ENCODE measurements at places on chromosomes 11 and 22.

- no peak for DNase-seq
These were observed 35.0 kb downstream of the AMPD3 start for GRCh38 chr11:10490032-10490397.

- no peak for DNase-seq
These were observed 37.5 kb downstream of the TOLLIP start for GRCh38 chr11:1271927-1272326.

- DNase-seq, result no peak
These were observed 5.0 kb downstream of the MMP8 start for GRCh38 chr11:102719620-102720277.

- DNase-seq, result no peak
These were observed 154.7 kb downstream of the CADM1 start for GRCh38 chr11:115349335-115350017.

DNA sequence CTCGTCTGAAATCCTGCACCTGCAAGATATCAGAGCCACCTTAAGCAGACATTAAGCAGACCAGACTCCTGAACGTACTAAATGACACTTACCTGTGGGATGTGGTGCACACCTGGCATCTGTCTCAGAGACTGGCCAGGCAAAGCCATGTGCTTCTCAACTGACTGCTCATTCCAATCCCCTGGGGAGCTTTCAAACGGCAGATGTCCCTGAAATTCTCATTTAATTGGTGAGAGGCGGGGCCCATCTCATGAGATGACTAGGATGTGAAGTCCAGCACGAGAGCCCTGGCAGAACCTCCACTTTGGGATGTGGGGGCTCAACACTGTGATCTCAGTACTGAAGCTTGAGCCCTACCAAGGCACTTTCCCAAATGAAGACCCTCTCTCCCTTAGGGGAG is 84.9 kb upstream of the HMGXB4 start:
- peak; percentile 84 for DNase-seq
